ENCODE measurements at places on chromosomes 12 and 14. TPM values are rescaled to one million over a fixed set of nuclear protein-coding genes. Genes with fewer than 3 reads are reported as not detected.

KTN1 gene
- total RNA-seq = 310 TPM

DCN gene
- total RNA-seq = 1.9 TPM

GPRC5D gene
- total RNA-seq = not detected

PRH2 gene
- total RNA-seq = not detected

FOXM1 gene
- 71.2 TPM for total RNA-seq

GRCh38 chr14:23348297-23348655, 4.4 kb downstream of the SLC22A17 start:
- no peak for DNase-seq

DNA sequence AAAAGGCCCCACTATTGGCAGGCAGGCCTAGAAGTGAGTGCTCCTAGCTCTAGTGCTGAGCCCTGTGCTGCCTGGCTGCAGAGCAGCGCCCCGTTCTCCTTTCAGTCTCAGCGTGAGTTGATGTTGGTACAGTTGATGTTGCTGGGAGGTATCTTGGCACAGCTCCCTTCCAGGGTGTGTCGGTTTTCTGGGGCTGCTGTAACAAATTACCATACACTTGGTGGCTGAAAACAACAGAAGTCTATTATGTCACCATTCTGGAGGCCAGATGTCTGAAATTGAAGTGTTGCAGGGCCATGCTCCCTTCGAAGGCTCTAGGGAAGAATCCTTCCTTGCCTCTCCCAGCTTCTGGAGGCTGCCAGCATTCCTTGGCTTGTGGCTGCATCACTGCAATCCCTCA, 151.4 kb downstream of the TSPAN9 start:
- DNase-seq = no peak
